HS-27A (cell line): ENCODE measurements at places on chromosomes 7 and 10.

GRCh38 chr7:156614434-156615264 is 25.9 kb upstream of the RNF32 start:
- DNase-seq = no peak

DNA sequence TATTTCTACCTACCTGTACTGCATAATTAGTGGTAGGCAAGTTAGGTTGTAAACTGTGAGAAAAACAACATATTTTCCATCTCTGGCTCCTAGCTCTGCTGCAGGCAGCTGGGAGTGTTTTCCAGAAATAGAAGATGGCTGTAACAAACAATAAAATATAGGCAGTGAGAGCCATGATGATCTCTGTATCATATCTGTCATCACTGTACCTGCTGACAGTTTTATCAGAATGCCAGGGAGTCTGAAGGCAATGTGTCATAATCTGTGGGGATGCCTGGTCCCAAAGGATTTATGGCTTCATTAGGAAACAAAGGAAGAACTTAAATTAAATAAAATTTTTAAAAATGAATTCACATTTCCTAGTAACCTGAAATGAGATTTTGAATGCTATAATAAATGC is 160.9 kb upstream of the SMIM30 start:
- no peak for DNase-seq

- DNase-seq = no peak
Measured at GRCh38 chr10:75827587-75828021, 396.2 kb downstream of the LRMDA start.

DNA sequence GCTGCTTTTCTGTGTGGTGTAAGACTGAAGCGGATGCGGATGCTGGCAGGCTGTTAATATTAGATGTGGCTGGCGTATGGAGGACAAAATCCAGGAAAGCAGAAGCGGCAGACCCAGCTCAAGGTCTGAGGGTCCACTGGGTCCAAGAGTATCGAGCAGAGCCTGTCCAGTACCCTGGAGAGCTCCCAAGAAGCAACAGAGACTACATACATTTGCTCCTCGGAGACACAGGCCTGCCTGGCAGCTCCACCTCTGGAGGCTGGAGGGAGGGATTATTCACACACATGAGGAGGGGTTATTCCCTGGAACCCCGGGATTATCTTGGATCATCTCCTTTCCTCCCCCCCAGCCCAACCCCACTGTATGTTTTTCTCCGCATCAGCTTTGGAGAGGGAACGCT is 31.3 kb upstream of the LOXL4 start:
- no peak for DNase-seq

DNA sequence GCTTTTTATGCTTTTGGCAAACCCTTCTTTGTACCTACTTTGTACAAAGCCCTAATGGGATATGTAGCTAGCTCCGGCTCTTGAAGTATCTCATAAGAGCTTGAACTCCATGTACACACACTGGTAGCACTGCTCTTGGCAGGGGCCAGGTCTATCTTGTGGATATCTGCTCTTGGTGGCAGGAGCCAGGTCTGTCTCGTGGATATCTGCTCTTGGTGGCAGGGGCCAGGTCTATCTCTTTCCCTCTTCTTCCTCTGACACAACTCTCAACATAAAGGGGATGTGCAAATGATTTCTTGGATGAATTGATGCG is 91.9 kb downstream of the WNT2 start:
- DNase-seq = no peak

- no peak for DNase-seq
Measured at GRCh38 chr7:159231017-159231416, 86.3 kb upstream of the VIPR2 start.

DNA sequence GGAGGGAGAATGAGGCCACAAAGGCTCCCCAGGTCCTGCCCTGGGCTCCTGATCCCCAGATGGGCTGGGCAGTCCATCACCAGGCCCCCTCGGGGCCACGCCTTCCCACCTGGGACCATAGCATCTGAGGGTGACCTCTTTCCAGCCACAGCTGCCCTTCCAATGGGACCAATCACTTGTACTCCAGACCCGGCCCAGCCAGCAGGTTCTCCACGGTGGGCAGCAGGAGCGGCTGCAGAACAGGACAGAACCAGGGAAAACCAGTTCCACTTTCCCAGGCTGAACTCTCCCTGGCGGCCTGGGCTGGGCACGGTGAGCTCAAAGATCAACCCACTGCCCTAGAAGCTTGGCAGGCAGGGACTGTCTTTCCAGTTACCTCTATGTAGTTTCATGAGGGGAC is 257.6 kb downstream of the MAD1L1 start:
- DNase-seq = no peak

- no peak for DNase-seq
Measured at GRCh38 chr7:159094919-159095915, 49.5 kb downstream of the VIPR2 start.

- DNase-seq = no peak
Measured at GRCh38 chr7:94453898-94454297, 55.7 kb upstream of the CASD1 start.

GRCh38 chr7:28135760-28136159 is 44.8 kb downstream of the JAZF1 start:
- DNase-seq = no peak

GRCh38 chr7:95099106-95099505 is 191.7 kb downstream of the PPP1R9A start:
- DNase-seq = no peak

- DNase-seq = no peak
Measured at GRCh38 chr7:78317371-78317770, 518.8 kb downstream of the PHTF2 start.

DNA sequence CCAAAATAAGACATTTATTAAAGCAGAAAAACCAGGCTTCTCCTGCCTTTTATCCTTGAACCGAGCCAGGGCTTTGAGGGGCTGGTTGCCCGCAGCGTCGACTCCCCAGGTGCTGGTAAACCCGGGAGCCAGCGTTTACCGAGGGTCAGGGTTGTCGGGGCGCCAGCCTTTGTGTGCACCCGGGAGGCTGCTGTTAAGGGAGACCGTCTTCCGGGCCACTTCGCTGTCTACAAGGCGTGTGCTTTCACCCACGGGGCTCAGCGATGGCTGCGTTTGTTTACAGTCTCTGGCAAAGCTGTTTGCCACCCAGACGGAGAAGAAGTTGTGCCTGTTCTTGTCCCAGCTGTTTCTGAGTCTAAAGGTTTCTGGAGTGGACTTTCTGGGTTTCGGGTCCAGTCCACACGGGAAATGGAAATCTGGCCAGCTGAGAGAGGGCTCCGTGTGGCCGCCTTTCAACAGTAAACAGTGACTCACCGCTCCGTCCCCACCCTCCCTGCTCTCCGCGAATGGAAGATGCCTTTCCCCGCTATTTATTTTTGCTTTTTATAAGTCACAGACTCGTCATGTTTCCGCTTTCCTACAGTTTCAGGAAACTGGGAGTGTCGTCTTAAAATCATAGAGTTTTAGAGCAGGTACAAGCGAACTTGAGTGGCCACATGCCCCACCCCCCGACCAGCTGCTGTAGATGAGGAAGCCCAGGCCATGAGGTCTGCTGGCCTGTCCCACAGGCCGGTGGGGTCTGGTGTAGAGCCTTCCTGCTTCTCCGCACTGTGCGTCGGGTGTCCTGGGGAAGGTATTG is 2.2 kb downstream of the MAFK start:
- peak; percentile 84 for DNase-seq

- no peak for DNase-seq
Measured at GRCh38 chr10:101097881-101098280, 33.2 kb upstream of the TLX1 start.

- no peak for DNase-seq
Measured at GRCh38 chr7:32140210-32140939, 70.2 kb upstream of the PDE1C start.

DNA sequence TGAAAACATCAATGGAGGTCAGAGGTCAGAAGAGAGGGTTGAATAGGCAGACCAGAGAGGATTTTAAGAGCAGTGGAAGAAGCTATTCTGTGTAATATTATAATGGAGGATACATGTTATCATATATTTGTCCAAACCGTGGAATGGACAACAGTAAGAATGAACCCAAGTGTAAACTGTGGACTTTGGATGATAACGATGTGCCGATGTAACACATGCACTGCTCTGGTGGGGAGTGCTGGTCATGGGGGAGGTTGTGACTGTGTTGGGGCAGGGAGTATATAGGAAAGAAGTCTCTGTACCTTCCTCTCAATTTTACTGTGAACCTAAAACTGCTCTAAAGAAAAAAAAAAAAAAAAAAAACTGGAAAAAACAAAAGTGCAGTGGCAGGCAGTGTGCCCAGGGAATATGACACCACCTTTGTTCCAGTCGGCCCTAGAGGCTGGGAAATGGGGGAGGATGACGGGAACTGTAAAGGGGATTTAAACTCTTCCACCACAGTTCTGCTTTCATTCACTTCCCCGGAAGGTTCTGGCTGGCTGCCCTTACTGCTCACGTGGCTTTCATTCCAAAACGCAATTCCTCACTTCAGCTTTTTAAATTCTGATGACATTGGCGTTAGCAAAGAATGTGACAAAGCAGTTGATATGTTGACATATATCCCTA is 113.7 kb upstream of the ANKRD1 start:
- no peak for DNase-seq
